Spleen (tissue), 13 donors: ENCODE measurements at places on chromosomes 16 and 17. TPM values are rescaled to one million over a fixed set of nuclear protein-coding genes. Genes with fewer than 3 reads are reported as not detected.
A peak's percentile ranks its signal among the peaks of the same experiment; 100 is the strongest.

KCNH6 gene
- total RNA-seq = not detected

KRTAP4-5 gene
- not detected for total RNA-seq

SPN gene
- 28.7 TPM for total RNA-seq

FAM20A gene
- total RNA-seq = 5.0 TPM

SSH2 gene
- 160 TPM for total RNA-seq

CRHR1 gene
- total RNA-seq = not detected

MYH11 gene
- 127 TPM for total RNA-seq

KCNG4 gene
- total RNA-seq = not detected

PPY gene
- total RNA-seq = not detected

EMP2 gene
- total RNA-seq = 23.2 TPM

CD300E gene
- 20.1 TPM for total RNA-seq

CARD14 gene
- 1.3 TPM for total RNA-seq

KRTAP17-1 gene
- not detected for total RNA-seq

CCDC78 gene
- total RNA-seq = 3.1 TPM

SLC13A2 gene
- not detected for total RNA-seq

GRCh38 chr16:31202414-31203375 lies at the start of gene PYCARD:
Gene PYCARD, minus strand, starts transcription at chr16:31202760. Its CDS starts 70 bp downstream, at chr16:31202690.
- peak; percentile 93 for DNase-seq

DNA sequence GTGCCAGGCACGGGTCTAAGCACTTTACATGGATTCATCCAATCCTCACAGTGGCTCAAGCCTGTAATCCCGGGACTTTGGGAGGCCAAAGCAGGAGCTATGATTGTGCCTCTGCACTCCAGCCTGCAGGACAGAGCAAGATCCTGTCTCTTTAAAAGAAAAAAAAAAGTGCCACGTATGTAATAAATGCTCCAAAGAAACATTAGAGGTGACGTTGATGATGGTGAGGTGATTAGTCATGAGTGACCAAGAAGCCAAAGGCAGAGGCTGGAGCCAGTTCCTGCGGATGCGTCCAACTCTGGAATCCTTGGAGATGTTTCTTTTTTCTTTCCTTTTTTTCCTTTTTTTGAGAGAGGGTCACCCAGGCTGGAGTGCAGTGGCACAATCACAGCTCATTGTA lies 59.4 kb upstream of the SIAH1 start:
- DNase-seq = no peak

DNA sequence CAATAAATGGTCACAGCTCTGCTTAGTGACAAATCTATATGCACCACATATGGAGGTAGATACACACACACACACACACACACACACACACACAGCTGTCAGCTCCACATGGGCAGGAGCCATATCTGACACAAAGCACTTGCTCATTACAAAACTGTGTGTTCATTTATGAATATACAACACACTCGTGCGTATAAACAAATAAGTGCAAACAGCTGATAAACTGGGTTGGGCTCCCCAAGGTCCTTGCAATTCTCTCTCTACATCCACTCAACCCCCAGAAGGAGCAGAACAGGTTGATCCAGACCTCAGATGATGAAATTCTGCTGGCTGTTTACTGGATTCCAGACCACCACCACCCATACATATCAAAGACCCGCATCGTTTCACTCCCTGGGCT lies 140.7 kb downstream of the XYLT1 start:
- no peak for DNase-seq

GRCh38 chr17:7014995-7015958 lies 2.9 kb downstream of the RNASEK start:
- DNase-seq = peak; percentile 85

GRCh38 chr16:84583995-84584394 lies 33.9 kb downstream of the COTL1 start:
- DNase-seq = no peak

GRCh38 chr16:30142672-30143346 lies 19.8 kb upstream of the MAPK3 start:
- DNase-seq = no peak

DNA sequence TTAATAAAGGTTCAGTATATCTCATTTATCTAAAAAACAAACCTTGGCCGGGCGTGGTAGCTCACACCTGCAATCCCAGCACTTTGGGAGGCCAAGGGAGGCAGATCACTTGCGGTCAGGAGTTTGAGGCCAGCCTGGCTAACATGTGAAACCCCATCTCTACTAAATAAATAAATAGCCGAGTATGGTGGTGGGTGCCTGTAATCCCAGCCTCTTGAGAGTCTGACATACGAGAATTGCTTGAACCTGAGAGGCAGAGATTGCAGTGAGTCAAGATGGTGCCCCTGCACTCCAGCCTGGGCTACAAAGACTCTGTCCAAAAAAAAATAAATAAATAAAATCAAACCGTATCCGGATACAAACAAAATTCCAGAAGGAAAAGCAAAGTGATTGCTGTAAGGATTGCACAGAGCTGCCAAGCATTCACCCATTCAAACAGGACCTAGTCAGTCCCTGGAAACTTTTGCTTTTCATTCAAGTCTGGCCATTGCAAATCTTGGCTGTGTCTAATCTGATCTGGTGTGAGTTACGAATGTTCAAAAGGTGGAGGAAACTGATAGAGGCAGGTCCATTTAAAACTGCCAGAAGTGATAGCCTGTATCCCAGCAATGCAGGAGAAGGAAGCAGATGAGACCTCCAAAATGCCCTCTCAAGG lies 102.5 kb upstream of the CLEC3A start:
- no peak for DNase-seq

DNA sequence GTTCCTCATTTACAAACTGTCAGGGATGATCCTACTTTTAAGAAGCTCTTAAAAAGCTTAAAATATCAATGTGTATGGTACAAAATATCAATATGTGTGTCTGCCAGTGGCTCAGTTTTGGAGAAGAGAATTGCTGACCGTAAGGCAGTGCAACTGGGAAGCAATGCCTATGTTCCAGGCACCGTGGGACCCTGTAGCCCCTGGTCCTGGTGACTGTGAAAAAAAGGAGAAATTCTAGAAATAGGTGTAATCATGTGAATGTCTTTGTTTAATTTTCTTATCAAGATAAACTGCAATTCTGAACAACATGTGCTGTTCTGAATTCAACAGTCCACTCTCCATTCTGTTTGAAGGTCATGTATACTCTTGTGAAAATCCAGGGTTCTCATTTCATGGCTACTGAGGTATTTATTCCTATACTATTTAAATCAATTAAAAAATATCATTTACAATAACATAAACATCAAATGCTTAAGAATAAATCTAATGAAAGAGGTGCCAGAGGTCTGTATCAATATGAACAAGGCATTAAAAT lies 9.4 kb upstream of the HP start:
- no peak for DNase-seq

- peak; percentile 24 for DNase-seq
Observed at GRCh38 chr17:77833769-77834168, 124.7 kb upstream of the TNRC6C start.

DNA sequence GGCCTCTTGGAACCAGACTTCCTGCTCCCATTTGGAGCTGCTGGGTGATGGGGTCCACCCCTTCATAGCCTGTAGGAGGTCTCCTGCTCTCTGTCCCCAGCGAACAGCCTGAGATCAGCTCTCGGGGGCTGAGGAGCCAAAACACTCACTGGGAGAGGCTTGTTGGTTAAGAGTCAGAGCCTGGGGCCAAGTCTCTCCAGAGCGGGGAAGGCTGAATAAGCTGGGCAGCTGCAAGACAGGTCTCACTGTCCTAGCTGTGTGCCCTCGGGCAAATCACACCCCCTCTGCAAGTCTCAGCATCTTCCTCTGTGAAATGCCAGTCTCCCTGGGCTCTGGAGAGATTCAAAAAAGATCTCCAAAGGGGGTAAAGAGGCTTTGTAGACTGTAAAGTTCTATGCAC lies 174.6 kb downstream of the WSCD1 start:
- no peak for DNase-seq

- no peak for DNase-seq
Observed at GRCh38 chr16:26195225-26195624, 503.5 kb downstream of the HS3ST4 start.

- no peak for DNase-seq
Observed at GRCh38 chr16:4390266-4391260, 18.9 kb downstream of the VASN start.

GRCh38 chr17:41869426-41869825 lies 4.2 kb upstream of the KLHL11 start:
- DNase-seq = no peak

- no peak for DNase-seq
Observed at GRCh38 chr16:19274165-19274797, 11.2 kb upstream of the CLEC19A start.

- peak; percentile 56 for DNase-seq
Observed at GRCh38 chr16:81514568-81515258, 70.1 kb downstream of the CMIP start.

DNA sequence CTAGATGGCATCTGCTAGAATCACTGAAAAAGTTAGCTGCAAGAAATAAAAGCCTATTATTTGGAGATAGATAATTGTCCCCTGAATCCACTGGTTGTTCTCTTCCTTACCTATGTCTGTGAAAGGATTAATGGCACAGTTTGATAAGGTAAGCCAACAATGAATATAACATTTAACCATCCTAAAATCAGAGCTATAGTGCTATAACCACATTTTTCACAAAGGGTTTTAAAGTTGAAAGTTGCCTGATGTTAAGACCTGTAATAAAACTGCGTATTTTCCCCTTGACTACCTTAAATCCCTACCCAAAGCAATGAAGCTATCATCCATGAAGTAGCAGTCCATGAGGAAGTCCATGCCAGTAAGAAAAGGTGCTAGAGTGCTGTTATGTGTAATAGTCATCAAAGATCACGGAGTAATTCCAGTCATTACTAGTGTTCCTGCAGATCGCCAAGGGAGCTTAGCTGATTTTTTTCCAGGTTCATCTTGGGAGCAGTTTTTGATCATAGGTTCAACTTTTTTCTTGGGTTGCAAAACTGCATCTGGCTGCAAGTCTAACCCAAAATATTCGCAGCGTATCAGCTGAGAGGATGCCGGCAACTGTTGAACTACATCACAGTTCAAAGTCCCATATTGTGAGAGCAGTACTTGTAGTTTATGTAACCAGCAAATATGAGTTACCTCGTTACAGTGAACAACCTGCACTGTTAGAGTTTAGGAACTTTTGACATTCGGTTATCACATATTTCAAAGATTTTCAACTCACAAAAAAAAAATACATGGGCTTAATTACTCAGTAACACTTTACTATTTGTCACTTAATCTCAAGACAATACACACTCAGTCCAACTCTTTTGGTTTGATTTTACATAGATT lies 18.2 kb upstream of the RSL1D1 start:
- no peak for DNase-seq

DNA sequence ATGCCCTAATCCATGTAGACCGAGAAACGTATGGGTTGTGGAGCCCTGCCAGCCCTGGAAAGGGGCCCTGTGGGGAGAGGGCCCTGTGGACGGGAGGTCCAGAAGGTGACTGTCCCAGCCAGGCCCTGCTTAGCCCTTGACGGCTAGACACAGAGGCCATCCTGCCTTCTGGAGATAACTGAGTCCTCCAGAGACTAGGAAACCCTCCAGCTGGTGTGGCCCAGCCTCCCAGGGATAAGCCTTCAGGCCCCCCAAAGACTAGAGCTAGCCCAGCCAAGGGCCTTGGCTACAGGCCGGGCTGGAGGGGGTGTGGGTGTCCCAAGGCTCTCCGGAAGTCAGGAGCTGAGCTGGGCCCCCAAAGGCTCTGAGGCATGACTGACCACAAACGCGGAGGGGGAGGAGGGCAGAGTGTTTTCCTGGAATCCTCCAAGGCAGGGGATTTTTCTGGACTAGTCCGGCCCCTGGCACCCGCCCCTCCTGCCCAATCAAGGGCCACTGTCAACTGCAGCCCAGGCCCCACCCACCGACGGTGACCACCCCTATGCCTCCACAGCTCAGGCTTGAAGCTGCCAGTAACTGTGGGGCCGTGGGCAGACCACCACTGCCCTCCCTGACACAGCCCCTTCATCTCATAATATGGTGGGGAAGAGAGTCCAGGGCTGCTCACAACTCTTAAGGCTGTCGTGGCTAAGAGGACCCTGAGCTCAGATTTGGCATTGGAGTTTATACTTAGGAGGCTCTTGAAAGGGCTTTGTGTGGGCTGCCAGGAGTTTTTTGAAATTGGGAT lies 885 bp upstream of the VASN start:
- peak; percentile 85 for DNase-seq

- no peak for DNase-seq
Observed at GRCh38 chr16:88610080-88610479, 28.3 kb upstream of the IL17C start.

DNA sequence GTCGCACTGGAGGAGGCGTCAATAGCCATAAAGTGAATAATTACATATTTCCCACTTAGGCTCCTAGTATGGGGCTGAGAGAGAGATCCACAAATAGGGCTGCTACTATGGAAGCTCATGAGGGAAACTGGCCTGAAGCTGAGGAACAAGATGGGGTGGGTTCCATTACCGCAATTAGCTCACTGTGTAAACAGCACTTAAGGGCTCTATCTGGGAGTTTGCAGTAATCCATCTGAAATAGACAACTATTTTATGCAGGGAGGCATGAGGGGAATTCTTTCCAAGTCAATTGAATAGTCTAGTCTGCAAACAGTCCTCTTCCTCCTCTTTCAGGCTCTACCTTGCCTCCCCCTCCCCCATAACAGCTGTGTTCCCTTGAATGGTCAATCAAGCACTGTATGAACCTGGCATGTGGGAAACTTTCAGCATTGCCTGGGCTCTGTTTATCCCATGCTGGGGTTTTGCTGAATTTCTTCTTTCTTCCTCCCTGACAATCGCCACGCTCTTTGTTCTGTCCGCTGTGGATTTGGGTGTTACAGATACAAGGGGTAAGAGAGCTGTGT lies 56.1 kb upstream of the MAF start:
- no peak for DNase-seq

DNA sequence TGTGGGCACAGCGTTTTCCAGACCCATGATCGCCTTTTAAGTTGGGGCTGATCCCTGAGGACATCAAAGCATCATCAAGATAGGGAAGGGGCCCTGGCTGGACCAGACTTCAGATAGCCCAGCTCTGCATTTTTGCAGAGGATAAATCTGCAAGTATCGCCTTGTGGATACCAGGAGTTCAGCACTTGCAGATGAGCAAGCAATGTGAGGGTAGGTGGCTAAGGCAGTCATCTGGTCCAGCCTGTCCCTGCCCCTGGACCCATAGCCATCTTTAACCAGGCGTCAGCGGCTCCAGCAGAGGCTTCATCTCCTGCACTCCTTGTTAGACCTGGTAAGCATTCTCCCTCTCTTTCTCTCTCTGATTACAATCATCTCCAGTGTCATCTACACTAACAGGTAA lies 9.0 kb upstream of the MRPS23 start:
- no peak for DNase-seq

- DNase-seq = no peak
Observed at GRCh38 chr17:41499714-41500113, 5.7 kb downstream of the KRT13 start.
